ENCODE measurements at places on chromosomes 5 and 9.

DNA sequence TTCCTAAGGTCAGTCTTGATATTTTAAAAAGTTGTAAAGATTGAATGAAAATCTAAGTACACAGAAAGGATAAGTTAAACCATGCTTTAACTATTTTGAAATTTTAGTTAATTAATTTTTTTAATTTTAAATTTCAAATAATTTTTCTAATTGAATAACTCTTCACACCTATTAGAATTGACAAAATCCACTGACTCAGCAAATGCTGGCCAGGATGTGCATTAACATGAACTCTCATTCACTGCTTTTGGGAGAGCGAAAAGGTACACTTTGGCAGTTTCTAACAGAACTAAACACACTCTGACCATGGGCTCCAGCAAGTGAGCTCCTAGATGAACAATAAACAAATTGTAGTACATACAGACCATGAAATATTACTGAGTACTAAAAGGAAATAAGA is 209.5 kb downstream of the PTPRD start:
- DNase-seq, result no peak

- DNase-seq, result no peak
Measured at GRCh38 chr5:126284977-126285696, 138.1 kb upstream of the GRAMD2B start.

GRCh38 chr5:171419688-171420430 is 412 bp downstream of the FGF18 start:
- peak; percentile 18 for DNase-seq

GRCh38 chr9:127489471-127490115 is 38.3 kb downstream of the LRSAM1 start:
- no peak for DNase-seq

- DNase-seq, result no peak
Measured at GRCh38 chr5:167415779-167416746, 875.4 kb upstream of the WWC1 start.

- no peak for DNase-seq
Measured at GRCh38 chr9:126925876-126926275, 11.3 kb downstream of the RALGPS1 start.

- no peak for DNase-seq
Measured at GRCh38 chr5:125004009-125004408, 257.6 kb upstream of the ZNF608 start.

- no peak for DNase-seq
Measured at GRCh38 chr9:82308836-82309235, 320.3 kb downstream of the SPATA31D1 start.

DNA sequence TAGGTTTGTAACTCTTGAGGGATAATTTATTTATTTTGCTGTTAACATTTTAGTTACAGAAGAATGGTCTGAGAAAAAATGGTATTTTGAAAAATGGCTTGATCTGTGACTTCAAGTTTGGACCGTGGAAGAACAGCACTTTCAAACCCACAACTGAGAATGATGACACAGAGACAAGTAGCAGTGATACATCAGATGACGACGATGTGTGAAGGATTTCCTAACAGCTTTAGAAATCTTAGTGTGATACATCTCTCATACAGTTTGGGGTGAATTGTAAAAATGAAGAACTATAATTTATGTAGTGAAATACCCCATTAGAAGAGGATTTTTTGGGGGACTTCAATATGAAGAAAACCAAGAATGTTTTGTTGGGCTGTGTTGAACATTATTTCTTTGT is 88.7 kb downstream of the GPBP1 start:
- no peak for DNase-seq

DNA sequence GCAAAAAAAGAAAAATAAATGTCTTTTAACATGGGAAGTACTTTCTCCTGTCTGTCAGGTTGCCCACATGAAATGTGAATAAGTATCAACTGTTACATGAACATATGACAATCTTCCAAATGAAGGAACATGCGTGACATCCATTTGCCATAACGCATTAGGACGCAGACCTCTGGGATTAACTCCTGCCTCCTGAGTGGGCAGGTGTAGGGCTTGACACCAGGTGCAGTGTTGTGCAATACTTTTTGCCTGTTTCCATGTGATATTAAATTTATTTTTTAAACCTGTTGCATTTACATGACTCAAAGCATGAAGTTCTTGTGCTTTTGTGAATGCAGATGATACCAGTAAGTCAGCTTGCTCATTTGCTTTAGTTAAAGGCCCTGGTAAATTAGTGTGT is 8.7 kb upstream of the TMEM141 start:
- DNase-seq, result no peak

- DNase-seq, result no peak
Measured at GRCh38 chr5:179326122-179326927, 18.9 kb downstream of the ADAMTS2 start.

DNA sequence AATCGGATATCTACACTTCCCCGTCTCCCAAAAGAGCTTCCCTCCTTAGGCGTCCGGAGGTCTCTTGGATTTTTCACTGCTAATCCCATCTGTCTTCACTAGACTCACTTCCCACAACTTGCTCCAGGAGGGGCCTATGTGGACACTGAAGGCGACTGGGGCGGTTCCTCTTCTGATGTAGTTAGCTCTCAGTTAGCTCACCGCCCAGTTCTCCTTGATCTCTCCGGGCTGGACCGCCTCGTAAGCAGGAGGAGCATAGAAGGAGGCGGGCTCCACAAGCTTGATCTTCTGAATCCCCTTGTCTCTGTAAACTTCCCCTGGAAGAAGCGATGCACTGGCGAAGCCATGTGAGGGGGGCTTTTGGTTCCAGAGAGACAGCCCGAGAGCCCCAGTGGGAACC is 112.0 kb upstream of the SELENOP start:
- DNase-seq, result no peak

DNA sequence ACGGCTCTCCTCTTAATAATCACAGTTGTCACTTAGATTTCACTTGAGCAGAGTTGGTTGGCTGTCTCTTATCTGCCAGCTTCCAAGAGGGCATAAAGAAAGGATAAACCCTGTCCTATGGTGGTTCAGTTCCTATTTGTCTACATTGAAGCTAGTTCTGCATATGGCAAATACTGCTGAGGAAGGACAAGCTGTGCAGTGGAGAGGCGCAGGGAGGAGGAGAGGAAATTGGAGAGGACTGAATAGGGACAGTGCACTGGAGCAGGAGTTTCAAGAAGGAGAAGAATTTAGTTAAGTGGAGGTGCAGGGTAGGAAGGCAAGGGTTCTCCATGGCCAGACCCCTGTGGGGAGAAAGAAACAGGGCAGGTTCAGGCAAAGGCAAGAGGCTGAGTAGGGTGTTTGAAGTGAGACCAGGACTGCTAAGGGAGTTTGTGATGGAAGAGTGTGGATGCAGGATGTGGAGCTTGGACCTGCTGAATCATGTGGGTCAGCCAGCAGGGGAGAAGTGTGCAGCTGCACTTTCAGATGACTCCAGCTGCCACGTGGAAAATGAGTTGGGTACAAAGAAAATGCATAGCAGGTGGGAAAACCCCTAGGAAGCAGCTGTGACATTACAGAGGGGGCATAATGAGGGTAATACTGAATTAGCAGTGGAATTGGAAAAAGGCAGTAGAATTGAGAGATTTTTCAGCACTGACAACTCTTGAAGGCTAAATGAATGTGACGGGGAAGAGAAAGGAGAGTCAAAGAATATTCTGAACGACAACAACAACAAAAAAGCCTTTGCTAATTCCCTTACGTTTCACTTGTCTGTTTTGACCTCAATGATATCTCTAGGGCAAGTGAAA is 66.8 kb downstream of the MAMDC2 start:
- DNase-seq, result no peak

GRCh38 chr5:86613455-86613854 is 4.3 kb upstream of the COX7C start:
- no peak for DNase-seq

DNA sequence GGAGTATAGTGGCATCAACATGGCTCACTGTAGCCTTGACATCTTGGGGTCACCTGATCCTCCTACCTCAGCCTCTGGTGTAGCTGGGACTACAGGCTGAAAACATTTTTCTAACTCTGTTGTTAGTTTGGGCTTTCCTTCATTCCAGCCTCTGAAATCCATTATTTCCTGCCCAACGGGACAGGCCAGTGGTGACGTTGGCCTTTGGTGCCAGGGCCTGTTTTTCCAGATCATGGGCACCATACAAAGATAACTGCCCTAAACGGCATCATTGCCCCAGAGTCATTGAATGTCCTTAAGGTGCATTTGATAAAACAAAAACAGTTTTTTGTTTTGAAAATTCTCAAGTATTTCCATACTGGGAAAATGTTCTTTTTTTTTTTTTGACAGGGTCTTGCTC is 32.1 kb downstream of the PIK3R1 start:
- DNase-seq, result no peak

Data from stimulated activated CD4-positive, alpha-beta T cell treated with anti-CD3 and anti-CD28 coated beads, TNF-alpha, amount 100 ng/mL, for 48 hours (primary cell).